ENCODE measurements at places on chromosomes 1 and 21.

- DNase-seq: no peak
Observed at GRCh38 chr1:201007481-201007880, 16.0 kb downstream of the KIF21B start.

DNA sequence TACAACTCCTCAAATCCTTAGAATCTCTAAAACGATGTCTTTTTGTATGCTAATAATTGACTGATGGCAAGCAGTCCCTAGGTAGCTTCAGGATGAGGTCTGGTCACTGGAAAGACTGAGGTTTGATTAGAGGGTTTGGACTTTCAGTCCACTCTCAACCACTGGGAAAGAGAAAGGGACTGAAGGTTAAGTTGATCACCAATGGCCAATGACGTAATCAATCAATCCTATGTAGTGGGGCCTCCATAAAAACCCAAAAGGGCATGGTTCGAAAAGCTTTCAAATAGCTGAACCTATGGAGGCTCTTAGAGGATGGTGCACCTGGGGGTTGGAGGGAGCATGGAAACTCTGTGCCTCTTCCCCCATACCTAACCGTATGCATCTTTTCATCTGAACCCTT lies 39.6 kb upstream of the DNASE2B start:
- DNase-seq: no peak

- DNase-seq: no peak
Observed at GRCh38 chr1:211632808-211633523, 42.5 kb downstream of the NEK2 start.

- no peak for DNase-seq
Observed at GRCh38 chr21:36732761-36733160, 33.8 kb downstream of the SIM2 start.

DNA sequence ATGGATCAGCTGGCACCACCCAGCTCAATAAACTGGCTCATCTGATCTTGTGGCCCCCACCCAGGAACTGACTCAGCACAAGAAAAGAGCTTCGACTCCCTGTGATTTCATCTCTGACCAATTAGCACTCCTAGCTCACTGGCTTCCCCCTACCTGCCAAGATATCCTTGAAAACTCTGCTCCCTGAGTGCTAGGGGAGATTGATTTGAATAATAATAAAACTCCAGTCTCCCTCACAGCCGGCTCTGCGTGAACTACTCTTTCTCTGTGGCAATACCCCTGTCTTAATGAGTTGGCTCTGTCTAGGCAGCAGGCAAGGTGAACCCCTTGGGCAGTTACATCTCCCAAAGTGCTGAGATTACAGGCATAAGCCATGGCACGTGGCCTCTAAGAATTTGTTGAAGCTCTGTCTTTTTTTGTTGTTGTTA lies 11.8 kb upstream of the RHBDL2 start:
- DNase-seq: no peak

DNA sequence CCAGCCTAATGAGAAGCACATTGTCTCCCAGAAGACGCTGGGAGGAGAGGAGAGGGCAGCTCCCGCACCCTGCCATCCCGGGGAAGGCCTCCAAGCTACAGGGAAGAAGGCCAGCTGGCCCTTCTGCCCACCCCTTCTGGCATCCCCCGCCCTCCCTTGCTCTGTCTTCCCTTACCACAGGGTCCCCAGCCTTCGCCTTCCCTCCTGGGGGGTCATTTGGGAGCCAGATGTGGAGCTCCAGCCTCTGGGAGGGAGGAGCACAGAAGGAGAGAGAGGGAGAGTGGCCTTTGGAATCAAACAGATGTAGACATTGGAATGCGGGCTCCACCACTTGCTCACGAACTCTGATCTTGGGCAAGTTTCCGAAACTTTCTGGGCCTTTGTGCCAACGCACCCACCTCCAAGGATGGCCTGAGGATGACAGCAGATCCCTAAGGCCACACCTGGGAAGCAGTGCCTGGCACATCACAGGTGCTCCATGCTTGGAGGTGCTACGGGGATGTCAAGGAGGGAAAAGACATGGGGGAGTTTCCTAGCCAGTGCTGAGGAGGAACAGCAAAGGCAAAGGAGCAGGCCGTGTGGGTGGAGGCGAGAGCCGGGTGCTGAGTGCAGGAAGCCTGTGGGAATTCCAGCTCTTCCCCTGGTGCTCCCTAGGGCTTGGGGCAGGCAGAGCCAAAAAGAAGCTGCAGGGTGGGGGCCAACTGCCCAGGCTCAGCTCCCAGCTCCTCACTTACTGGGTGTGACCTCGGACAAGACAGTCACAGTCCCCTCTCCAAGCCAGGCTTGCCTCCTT lies 23.1 kb upstream of the RSPO1 start:
- no peak for DNase-seq

DNA sequence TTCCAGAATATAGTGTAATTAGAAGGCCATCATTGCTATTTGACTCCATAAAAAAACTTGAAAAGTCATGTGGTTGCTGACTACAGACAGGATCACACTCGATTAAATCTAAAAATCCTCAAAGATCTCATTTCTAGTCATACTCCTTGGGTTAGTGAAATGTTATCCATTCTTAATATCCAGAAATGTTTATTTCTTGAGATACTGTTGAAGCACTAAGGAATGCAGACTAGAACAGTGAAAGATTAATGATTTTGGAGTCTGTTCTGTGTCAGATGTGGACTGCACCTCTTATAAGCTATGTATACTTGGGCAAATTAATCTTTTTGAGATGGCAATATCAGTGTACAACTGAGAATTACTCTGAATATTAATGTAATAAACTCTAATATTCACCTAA lies 65.1 kb downstream of the ADSS2 start:
- DNase-seq: no peak
